ENCODE measurements at places on chromosomes 5 and 9.

DNA sequence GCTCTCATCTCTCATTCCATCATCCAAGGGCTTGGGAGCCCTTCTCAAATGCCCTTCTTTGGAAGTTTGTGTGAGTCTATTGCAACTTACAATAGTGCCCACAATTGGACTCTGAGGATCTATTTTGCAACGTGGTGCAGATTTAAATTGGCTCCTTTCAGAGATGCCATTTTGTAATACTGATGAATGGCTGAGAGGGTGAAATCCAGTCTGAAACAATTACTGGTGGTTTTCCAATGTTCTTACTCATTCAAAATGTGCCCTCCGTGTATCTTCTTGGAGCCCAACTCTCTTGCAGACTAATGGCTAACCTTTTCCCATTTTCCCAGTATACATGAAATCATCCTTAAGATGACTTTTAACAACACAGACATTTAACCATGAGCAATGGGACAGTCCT is 6.1 kb downstream of the ZNF462 start:
- DNase-seq = no peak

DNA sequence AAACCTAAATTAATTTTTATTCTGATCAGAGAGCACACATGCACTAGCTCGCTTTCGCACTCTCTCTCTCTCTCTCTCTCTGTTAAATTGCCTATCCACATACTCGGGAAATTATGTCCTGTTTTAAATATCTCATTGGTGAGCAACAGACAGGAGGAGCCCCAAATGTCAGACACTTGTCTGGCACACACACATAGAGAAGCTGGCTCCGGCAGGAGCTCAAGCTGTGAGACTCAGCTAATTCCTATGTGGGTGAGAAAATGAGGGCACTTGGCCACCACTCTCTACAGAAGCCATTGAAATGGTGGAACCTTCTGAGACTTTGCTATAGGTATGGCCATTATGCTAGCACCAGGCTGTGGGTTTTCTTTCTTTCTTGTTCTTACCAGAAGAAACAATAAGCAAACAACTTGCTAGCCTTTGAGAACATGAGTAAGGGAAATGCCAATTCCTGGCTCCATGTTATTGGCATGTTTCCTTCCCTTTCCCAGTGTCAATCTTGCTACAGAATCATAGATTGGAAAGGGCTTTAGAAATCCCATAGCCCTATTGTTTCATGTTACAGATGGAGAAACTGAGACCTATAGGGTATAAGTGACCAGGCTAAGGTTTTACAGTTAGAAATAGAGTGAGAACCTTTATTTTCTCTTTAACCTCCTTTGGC is 9.0 kb downstream of the RFX3 start:
- DNase-seq = no peak

DNA sequence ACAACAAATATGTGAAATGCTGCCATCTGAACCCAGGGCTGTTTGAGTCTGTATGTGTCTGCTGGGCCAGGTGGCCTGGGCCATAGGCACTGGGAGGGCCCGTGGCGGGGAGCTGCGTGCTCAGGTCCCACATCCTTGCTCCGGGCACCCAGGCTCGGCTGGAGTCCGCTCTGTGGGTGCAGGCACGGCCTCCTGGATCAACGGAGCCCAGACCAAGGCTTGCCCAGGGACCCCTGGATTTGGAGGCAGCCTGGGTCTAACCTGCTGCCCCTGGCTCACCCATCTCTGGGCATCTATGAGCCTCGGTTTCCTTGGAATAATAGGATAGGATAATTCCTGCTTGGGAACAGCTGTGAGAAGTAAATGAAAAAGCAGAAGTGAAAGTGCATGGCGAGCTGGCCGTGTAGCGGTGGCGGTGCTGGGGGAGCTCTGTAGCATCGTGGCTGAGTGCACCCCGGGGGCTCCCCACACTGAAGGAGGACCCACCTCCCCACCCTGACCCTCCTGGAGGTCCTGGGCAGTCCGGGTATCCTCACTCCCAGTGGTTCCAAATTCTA is 1.2 kb downstream of the CDHR2 start:
- DNase-seq = peak; percentile 49

GRCh38 chr5:159471904-159472303 is 141.6 kb upstream of the IL12B start:
- no peak for DNase-seq

GRCh38 chr5:60916646-60917045 is 28.2 kb downstream of the ERCC8 start:
- no peak for DNase-seq
